ENCODE measurements at places on chromosomes 11 and 22.
A peak's percentile ranks its signal among the peaks of the same experiment; 100 is the strongest.

- no peak for DNase-seq
Measured at GRCh38 chr22:39935612-39936011, 24.6 kb upstream of the TMA7B start.

- no peak for DNase-seq
Measured at GRCh38 chr22:39300186-39300830, 19.1 kb downstream of the RPL3 start.

- no peak for DNase-seq
Measured at GRCh38 chr22:19360300-19360792, 68.8 kb upstream of the CLTCL1 start.

- DNase-seq: peak; percentile 50
Measured at GRCh38 chr11:128551611-128552335, 35.6 kb downstream of the ETS1 start.

GRCh38 chr11:1326435-1327063, 17.1 kb upstream of the TOLLIP start:
- no peak for DNase-seq

- no peak for DNase-seq
Measured at GRCh38 chr11:1670905-1671371, 26.1 kb upstream of the KRTAP5-6 start.

GRCh38 chr11:90242894-90243416, 20.1 kb upstream of the CHORDC1 start:
- DNase-seq: no peak

DNA sequence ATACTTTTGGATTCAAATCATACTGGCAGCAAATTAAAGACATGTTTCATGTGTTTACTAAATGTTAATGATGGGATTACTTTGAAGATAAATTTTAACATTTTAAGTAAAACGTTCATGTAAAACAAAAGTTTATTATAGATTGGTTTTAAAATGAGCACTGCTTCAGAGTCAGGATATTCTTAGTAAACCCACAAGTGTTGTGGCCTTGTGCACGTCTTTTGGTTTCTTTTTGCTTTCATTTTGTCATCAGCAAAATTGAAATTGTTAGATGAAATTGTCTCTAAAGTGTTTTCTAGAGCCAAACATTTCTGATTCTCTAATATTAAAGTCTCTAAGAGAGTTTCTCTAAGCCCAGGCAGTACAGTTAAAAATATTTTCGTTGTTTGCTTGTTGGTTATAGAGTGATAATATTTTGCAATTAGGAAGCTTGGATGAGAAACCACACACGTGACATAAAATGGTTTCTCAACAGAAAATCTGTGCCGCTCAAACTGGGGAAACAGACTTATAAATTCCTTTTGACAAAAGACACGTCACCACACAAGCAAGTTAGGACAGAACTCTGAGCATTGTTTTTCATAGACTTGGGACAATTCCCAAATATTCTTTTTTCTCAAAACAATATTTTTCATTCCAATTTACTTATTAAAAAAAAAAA, 164.4 kb downstream of the TEAD1 start:
- DNase-seq: no peak

Data from CMK (cell line).